ENCODE measurements at places on chromosomes 1 and 21. TPM values are rescaled to one million over a fixed set of nuclear protein-coding genes. Genes with fewer than 3 reads are reported as not detected.

GRCh38 chr1:205243350-205244191 is 15.8 kb downstream of the TMCC2 start:
- H3K27me3 ChIP-seq: no peaks in the 10 kb centered on the region
- H3K4me3 ChIP-seq: no peak overlapping the region
- no peak for DNase-seq
- no peaks in the 10 kb centered on the region for H3K4me1 ChIP-seq
- H3K27ac ChIP-seq: no peak overlapping the region
- H3K36me3 ChIP-seq: no peaks in the 10 kb centered on the region

GRCh38 chr1:226132728-226133503 is 53.6 kb downstream of the ACBD3 start:
- H3K27ac ChIP-seq: no peak overlapping the region
- no peaks in the 10 kb centered on the region for H3K36me3 ChIP-seq
- H3K27me3 ChIP-seq: no peaks in the 10 kb centered on the region
- H3K4me3 ChIP-seq: no peak overlapping the region
- H3K4me1 ChIP-seq: peaks cover 4% of the 10 kb centered on the region

- H3K27me3 ChIP-seq: no peaks in the 10 kb centered on the region
- H3K4me3 ChIP-seq: peak overlapping the region; percentile 1
- no peaks in the 10 kb centered on the region for H3K36me3 ChIP-seq
- peak overlapping the region; percentile 98 for H3K27ac ChIP-seq
- peaks cover 67% of the 10 kb centered on the region for H3K4me1 ChIP-seq
- DNase-seq: peak; percentile 94
Observed at GRCh38 chr1:93615582-93616150, 66.0 kb downstream of the BCAR3 start.

DNA sequence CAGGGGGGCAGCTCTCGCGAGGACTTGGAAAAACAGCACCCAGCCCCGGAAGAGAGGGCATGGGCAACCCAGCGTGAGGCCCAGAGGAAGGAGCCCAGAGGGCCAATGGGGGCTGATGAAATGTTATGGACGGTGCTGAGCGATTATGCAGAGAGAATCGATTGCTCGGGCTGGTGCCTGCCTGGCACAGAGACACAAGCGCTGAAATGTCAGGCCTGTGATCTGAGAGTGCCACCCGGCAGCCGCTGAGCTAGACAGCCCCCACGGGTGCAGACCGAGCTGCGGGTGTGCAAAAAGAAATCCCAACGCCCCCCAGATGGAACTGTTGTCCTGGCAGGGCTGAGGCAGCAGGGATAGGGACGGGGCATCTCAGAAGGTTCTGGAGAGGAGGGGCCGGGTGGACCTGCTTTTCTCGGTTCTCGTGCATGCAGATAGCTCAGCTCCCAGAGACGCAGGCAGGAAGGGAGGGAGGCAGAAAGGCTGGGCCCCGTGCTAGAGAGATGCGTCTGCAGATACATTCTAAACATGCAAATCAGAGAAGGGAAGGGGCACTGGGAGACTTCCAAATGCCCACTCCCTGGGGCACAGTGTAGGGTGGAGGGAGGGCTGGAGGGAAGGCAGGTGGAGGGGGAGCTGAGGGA is 41.5 kb downstream of the TAS1R2 start:
- no peaks in the 10 kb centered on the region for H3K4me1 ChIP-seq
- peaks cover 20% of the 10 kb centered on the region for H3K27me3 ChIP-seq
- H3K4me3 ChIP-seq: no peak overlapping the region
- no peak for DNase-seq
- no peaks in the 10 kb centered on the region for H3K36me3 ChIP-seq

GRCh38 chr1:36133484-36133883 is 8.5 kb upstream of the COL8A2 start:
- peaks cover 16% of the 10 kb centered on the region for H3K36me3 ChIP-seq
- H3K4me3 ChIP-seq: no peak overlapping the region
- peak; percentile 95 for DNase-seq
- peak overlapping the region; percentile 44 for H3K27ac ChIP-seq
- peaks cover 44% of the 10 kb centered on the region for H3K4me1 ChIP-seq

- no peaks in the 10 kb centered on the region for H3K36me3 ChIP-seq
- H3K27me3 ChIP-seq: no peaks in the 10 kb centered on the region
- no peaks in the 10 kb centered on the region for H3K4me1 ChIP-seq
- no peak for DNase-seq
- no peak overlapping the region for H3K27ac ChIP-seq
- H3K4me3 ChIP-seq: no peak overlapping the region
Observed at GRCh38 chr21:46214478-46215340, 13.9 kb downstream of the LSS start.

DNA sequence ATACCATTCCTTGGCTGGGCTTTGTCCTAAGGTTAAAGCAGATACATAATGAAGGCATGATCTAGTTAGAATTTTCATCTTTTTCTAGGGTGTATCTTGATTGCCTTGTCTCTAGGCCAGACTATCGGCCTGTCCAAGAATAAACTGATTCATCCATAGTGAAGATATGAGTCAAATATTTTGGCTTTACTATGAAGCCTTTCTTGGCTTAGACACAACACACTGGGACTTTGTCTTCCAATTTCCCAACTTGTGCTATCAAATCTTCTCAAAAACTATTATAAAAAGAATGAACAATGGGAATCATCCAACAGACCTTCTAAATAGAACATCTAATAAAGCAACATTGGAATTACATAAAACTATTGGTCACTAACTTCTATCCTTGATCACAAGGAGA is 64.8 kb downstream of the WARS2 start:
- DNase-seq: peak; percentile 74
- H3K4me1 ChIP-seq: peaks cover 12% of the 10 kb centered on the region
- no peak overlapping the region for H3K4me3 ChIP-seq
- H3K27me3 ChIP-seq: no peaks in the 10 kb centered on the region
- no peak overlapping the region for H3K27ac ChIP-seq

- H3K27me3 ChIP-seq: peaks cover 9% of the 10 kb centered on the region
- H3K4me3 ChIP-seq: no peak overlapping the region
- peaks cover 16% of the 10 kb centered on the region for H3K4me1 ChIP-seq
- H3K36me3 ChIP-seq: no peaks in the 10 kb centered on the region
Observed at GRCh38 chr1:206839006-206839560, 26.3 kb upstream of the IL20 start.

DNA sequence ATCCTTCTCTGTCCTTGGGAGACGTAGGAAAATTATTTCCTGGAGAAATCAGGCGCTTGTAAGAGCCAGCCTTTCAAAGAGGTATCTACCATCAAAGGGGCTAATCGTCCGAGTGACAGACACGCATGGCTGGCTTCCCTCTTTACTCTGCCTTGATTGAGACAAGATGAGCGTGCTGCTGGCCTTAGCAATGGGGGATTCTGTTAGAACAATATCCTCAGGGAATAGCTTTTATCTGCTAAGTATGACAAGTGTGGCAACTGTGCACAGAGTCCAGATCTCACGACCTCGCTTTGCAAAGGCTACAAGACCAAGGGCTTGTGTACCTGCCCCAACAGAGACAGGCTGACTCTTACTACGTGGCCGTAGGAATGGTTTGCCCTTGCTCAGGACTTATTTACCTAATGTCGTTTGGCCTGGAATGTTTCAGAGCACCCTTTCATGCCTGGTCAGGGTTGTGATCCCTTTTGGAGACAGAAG is 417.1 kb downstream of the KIF26B start:
- no peaks in the 10 kb centered on the region for H3K27me3 ChIP-seq
- no peak overlapping the region for H3K4me3 ChIP-seq
- H3K36me3 ChIP-seq: no peaks in the 10 kb centered on the region
- peaks cover 2% of the 10 kb centered on the region for H3K4me1 ChIP-seq

GRCh38 chr1:217911908-217912307 is 280.8 kb downstream of the SPATA17 start:
- H3K4me1 ChIP-seq: no peaks in the 10 kb centered on the region
- H3K27ac ChIP-seq: no peak overlapping the region
- H3K4me3 ChIP-seq: no peak overlapping the region
- no peaks in the 10 kb centered on the region for H3K27me3 ChIP-seq
- no peaks in the 10 kb centered on the region for H3K36me3 ChIP-seq

SLC25A34 gene
- total RNA-seq: 1.0 TPM

TLR5 gene
- 1.2 TPM for total RNA-seq

ETV3L gene
- total RNA-seq: not detected

FAM110D gene
- 0.70 TPM for total RNA-seq

TRMT1L gene
- 14.9 TPM for total RNA-seq

VANGL2 gene
- 26.1 TPM for total RNA-seq
